ENCODE measurements at places on chromosomes 16 and 17.
A peak's percentile ranks its signal among the peaks of the same experiment; 100 is the strongest.

GRCh38 chr16:10500582-10500981 is 79.8 kb downstream of the EMP2 start:
- no peak for DNase-seq

DNA sequence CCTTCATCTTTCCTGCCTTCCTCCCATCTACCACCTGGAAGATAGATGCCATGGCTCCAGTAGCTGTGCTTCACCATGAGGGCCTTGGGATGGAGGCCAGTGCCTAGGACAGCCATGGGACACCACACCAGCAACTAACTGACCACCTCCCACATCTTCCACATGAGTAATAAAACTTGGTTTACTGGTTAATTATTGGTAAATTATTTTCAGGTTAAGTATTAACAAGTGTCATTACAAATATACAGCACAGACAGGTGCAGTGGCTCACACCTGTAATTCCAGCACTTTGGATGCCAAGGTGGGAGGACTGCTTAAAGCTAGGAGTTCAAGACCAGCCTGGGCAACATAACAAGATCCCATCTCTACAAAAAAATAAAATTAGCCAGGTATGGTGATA is 14.0 kb downstream of the CDIP1 start:
- DNase-seq: no peak

GRCh38 chr16:57478396-57479204 is 7.7 kb downstream of the DOK4 start:
- DNase-seq: no peak

DNA sequence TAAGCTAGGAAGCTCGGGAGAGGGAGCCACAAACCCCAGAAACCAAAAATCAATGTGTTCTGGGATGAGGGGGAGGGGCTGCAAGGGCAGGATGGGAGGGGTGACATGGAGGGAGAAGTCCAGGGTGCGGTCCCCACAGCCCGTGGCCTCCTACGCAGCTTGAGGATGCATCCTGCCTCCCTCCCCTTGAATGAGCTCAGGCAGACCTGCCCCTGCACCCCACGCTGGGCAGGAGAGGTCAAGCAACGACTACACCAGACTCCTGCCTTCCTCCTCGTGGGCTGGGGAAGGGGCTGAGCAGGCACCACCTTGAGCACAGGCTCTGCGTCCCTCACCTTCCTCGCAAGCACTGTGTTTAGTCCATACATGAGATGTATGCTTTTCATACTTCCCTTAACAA is 3.9 kb downstream of the ANKRD13B start:
- DNase-seq: no peak

DNA sequence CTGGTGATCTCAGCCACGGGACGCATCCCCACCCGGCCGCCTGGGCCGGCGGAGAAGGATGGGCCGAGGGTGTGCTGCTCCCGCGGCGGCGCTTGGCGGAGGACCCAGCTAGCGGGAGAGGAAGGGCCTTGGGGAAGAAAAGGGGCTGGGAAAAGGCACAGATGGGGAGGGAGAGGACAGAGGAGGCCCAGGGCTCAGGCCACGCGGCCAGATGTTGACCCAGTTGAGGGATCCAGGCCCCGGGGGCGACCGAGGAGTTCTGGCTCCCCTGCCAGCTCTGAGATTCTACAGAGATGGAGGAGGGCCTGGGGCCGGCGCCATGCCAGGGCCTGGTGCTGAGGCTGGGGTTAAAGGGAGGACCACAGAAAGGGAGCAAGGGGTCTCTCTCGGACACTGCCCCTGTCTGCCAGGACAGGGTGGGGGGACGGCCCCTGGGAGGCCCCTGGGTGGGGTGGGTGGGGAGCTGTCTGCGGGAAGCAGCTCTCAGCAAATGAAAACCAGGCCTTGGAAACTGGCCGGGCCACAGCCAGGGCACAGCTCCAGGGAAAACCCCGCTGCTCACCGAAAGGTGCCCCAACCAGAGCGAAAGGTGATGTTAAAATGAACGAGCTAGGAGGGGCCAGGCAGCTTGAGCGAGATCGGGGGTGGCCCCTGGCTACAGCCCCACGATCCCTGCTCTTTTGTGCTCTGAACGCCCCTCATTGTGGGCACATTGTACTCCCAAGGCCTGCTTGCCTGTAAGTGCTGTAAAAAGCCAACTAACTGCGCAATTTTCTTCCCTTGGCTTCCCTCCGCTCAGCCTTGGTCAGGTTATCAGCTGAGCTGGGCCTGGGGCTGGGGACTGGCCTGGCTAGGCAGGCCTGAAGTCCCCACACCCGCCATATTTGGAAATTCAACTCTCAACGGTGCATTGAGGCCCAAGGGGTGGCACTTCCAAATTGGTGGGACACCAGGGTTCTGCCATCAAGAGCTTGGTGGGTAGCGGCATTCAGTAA is 191.4 kb downstream of the ZNF423 start:
- no peak for DNase-seq

GRCh38 chr16:69327585-69328310 is 2.6 kb downstream of the PDF start:
- no peak for DNase-seq

DNA sequence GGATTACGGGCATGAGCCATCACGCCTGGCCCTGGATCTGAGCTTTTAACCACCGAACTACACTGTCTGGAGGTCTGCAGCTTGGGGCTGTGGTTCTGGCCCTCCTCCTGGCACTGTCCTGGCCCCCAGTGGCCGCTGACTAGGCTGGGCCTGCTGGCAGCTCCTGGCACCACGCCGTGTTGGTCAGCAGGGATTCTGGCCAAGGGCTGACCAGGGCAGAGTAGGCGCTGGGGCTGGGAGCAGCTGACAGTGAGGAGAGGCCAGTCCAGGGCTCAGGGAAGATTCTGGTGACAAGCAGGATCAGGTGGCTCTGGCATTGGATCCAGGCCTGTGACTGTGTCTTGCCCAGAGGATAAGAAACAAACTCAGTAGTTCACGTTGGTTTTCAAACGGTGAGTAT is 14.6 kb downstream of the EEF2K start:
- DNase-seq: peak; percentile 26

DNA sequence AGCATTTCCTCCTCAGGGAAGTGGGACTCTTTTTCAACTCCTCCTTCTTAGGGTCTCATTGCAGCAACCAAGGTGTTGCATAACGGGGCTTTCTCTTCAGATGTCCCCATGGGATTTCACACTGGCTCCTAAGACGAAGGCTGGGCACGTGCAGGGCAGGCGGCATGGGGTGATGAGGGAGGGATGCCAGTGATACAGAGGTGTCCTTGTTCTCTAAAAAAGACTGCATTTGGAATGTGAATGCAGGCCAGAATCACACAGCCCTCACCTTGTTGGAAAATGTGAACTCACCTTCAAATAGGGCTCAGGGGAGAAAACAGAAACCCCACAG is 105.6 kb downstream of the XYLT1 start:
- no peak for DNase-seq
